GDM1 (cell line): ENCODE measurements at places on chromosomes 12 and 14.

- DNase-seq, result no peak
Observed at GRCh38 chr12:116896411-116896924, 14.3 kb upstream of the FBXW8 start.

DNA sequence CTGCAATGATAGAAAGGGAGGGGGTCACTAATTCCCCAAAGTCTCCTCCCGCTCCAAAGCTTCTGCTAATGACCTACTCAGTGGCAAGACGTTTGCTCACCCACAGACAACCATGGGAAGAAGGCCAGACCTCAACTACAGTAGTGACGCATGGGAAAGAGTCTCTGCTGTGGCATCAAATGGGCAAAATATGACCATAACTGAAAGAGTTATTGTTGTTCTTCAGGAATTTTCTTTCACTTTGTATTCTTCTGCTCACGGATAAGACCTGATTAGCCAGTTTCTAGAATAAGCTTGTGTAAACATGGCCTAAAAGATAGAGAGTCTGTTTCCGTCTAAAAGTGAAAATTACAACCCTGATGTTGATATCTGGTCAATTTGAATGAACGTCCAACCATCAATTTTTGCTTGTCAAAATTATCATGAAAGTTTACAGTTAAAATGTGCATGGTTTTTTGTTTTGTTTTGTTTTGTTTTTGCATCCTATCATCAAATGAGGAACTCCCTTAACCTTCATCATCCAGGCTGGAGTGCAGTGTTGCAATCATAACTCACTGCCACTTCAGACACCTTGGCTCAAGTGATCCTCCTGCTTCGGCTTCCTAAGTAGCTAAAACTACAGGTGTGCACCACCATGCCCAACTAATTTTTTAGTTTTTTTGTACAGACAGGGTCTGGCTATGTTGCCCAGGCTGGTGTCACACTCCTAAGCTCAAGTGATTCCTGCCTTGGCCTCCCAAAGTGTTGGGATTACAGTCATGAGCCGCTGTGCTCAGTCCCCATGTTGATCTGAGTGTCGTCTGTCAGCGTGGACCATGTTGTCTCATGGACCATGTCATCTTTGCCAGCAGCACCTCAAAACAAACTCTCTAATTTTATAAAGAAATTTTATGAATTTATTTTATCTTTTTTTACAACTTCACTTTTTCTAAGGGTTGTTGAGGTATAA lies 7.0 kb downstream of the KRT6B start:
- DNase-seq, result no peak

- no peak for DNase-seq
Observed at GRCh38 chr12:80230068-80230467, 130.7 kb downstream of the OTOGL start.

DNA sequence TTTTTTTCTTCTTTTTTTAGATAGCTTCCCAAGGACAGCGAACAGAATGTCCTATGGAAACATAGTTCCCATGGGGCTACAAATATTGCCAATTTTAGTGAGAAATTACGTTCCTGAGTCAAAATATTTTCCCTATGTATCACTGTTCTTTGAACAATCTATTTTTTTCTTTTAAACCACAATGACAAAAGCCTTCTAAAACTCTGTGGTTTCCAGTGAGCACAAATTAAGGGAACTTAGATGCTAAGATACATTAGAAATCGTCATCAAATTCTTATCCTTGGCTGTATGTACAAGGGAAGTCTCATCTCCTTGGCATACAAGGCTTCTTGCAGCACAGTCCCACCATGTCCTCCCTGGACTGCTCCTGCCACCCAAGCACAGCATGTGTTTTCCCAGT lies 17.9 kb downstream of the CPM start:
- DNase-seq, result no peak

DNA sequence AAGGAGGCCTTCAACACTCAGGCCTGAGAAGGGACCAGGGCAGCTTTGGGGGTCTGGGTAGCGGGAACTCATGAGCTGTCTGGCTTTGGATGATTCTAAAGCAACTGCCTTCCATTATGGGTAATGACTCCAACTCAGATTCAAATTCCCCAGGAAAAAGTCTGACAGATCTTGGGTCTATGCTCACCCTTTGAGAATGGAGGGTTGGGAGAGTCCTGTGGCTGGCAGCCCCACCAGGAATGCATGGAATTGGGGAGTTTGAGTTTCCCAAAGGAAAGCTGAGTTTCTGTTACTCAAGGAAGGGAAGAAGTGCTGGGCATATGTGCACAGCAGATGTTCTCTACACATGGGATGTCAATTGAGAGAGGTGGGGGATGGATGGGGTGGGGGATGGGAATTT lies 22.4 kb upstream of the LTBP2 start:
- no peak for DNase-seq

DNA sequence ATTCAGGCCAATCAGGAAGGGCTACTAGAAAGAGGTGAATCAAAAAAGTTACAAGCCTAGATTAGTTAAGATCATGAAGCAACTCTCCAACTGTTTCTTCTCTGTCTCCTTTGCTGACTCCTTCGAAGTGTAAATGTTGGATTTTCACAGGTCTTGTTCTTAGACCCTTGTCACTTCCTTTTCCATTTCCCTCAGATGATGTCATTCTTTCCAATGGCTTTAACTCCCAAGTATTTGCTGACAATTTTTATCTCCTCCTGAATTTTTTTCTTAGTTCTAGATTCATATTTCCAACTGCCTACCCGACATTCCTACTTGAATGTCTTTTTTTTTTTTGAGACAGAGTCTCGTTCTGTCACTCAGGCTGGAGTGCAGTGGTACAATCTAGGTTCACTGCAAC lies 10.8 kb downstream of the GAS2L3 start:
- DNase-seq, result no peak

GRCh38 chr12:66189486-66189843 lies 451 bp downstream of the IRAK3 start:
- DNase-seq, result no peak
